ENCODE measurements at places on chromosomes 6 and 20. TPM values are rescaled to one million over a fixed set of nuclear protein-coding genes. Genes with fewer than 3 reads are reported as not detected.

- no peak for DNase-seq
Measured at GRCh38 chr20:9492067-9492466, 22.3 kb upstream of the LAMP5 start.

- no peak for DNase-seq
Measured at GRCh38 chr6:166450167-166450873, 67.6 kb upstream of the MPC1 start.

GRCh38 chr6:109261811-109262210, 120.5 kb downstream of the CD164 start:
- DNase-seq: no peak

DNA sequence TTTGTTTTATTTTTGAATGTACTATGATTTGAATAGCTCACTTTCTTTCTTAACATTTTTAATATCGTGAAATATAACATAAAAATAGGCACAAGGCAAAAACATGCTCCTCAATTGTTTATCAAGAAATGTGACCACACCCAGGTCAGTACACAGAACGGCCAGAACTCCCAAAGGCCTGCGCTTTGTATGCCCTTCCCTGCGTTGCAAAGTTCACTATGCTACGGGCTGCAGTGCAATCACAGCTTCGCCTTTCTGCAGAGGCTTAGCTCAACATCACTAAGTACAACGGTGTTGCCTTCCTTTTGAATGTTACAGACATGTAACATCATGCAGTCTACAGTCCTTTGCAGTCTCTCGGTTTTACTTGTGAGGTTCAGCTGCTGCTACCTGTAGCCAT, 333.4 kb downstream of the THBS2 start:
- no peak for DNase-seq

DNA sequence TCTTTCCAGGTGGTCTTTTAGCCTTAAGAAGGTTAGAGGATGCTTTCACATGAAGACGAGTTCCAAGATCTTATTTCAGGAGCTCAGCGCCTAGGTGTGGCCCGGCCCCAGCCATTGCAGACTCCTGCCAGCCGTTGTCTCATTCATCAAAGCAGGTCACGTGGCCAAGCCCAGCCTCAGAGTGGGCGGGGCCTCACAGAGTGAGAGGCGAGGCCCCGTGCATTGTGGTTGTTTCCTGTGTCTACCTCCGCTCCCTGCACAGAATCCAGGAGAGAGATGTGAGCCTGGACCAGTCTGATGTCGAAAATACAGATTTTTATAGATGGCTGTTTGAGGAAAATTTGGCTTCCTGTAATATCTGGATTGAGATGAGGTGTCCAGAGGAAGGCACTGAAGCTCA, 49.2 kb upstream of the CST5 start:
- no peak for DNase-seq

DNA sequence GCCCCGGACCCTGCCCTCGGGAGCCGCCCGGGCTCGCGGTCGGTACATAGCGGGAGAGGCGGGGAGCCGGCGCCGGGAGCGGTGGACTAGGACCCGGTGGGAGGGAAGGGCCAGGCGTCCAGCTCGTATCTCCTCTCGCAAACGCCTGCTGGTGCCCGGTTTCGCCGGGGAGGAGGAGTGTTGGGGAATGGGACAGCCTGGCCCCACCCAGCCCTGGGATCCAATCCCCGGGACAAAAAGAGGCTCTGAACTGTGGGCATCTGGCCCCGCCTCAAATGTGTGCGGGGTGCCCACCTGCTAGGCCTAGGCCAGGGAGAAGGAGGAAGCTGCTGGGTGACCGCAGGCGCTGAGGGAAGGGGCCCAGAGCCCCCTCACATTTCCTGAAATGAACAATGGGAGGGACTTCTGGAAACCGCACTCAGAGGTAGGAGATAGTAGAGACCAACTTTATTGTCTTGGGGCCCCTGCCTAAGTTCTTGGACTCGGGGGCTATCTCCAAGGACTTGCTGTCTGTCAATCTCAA, at the start of gene KCNK17:
Gene KCNK17, minus strand, starts transcription at position 147 of the 523 bp plus-strand sequence. Its CDS starts 99 bp downstream, at position 48.
- DNase-seq: no peak

- no peak for DNase-seq
Measured at GRCh38 chr6:22072949-22073348, 223.9 kb downstream of the PRL start.

- no peak for DNase-seq
Measured at GRCh38 chr6:22008248-22008836, 288.5 kb downstream of the PRL start.

- DNase-seq: no peak
Measured at GRCh38 chr6:15080895-15081294, 165.0 kb upstream of the JARID2 start.

GRCh38 chr6:132898376-132898775, 84.0 kb downstream of the RPS12 start:
- DNase-seq: no peak

GRCh38 chr20:33751775-33752174, 20.0 kb downstream of the ZNF341 start:
- no peak for DNase-seq

DNA sequence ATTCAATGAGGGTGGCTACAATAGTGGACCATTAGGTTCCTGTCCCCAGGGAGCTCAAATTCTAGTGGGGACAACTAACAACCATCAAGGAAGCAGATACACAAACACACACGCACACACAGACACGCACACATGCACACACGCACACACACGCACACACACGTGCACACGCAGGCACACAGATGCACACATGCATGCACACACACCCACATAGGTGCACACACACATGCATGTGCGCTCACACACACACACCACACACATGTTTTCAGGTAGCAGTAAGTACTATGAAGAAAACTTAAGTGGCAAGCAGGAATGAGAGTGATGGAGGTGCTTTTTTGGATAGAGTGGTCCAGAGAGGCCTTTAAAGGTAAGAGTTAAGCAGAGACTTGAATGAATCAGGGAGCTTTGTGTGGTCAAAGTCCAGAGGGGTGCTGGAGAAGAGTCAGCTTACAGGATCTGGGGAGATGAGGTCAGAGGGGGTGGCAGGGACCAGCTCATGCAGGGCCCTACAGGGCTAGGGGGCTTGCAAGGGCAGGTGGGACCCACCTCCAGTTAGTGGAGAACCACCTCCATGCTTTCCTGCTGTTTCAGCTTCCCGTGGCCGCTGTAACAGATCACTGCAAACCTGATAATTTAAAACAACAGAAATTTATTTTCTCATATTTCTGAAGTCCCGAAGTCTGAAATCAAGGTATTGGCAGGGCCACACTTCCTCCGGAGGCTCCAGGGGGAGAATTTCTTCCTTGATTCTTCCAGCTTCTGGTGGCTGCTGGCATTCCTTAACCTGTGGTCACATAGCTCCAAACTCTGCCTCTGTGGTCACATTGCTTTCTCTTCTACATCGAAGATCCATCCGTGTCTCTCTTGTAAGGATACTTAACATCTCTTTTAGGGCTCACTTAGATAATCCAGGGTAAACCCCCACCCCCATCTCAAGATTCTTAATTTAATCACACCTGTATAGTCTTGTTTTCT, 6.9 kb upstream of the NSFL1C start:
- no peak for DNase-seq

DNA sequence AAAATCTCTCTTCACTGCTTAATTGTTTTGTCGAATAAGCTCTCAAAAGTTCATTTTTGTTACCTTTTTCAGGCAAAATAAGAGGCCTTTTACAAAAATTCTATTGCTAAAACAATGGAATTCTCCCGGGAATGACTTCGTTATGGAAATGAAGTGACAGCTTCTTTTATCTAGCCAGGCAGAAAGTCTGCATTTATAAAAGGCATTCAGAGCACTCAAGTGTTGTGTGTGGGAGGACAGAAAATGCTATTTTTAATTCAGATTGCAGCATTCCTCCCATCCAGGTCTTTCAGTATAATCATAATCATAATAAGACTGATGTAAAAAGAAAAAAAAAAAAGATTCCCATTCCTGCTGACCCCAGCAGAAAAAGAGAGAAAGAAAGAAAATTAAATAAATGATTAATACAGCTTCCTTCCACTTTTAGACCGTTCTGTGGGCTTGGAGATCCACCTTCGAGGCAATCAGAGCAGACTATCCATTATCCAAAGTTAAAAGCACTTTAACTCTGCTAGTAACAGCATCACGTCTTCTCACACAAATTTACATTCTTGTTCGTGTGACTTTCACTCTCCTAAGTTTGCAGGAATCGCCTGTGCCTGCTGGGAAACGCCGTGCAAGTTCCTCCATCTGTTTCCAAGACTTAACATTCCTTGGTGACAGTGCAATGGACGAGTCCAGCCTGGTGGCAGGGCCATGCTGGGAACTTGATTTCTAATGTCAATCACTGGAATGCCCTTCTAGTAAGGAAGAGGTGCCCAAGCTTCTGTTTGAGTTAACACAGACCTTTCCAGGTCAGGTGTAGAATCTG, 258.8 kb downstream of the GMPR start:
- no peak for DNase-seq

- no peak for DNase-seq
Measured at GRCh38 chr20:61833807-61834610, 231.7 kb downstream of the TAF4 start.

GRCh38 chr6:151387175-151387970, 4.0 kb downstream of the ZBTB2 start:
- DNase-seq: no peak

DNA sequence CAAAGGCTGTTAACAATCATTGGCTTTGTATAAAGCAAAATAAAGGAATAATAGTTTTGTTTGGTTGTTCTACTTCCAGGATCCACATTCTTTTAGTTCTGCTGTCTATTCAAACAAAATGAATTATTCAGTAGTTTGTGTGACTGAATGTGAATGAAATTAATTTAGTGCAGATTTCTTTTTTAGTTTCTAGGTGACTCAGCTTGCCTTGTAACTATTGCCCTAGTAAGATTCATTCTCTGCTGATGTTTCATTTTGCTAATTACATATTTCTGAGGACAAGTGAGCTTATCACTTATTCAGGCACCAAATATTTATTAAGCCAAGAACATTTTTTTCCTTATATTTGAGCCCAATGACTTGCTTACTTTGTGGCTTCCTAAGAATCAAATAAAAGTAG, 46.5 kb upstream of the RIPOR2 start:
- no peak for DNase-seq

GRCh38 chr6:123733180-123733579, 70.5 kb upstream of the NKAIN2 start:
- DNase-seq: no peak

The CALHM5 gene
- 1.7 TPM for total RNA-seq

The TMEM14C gene
- total RNA-seq: 74.7 TPM

The TNFRSF6B gene
- total RNA-seq: 6.9 TPM

The EDN3 gene
- 0.97 TPM for total RNA-seq

The FOXA2 gene
- not detected for total RNA-seq

The ERVFRD-1 gene
- not detected for total RNA-seq

The GPR6 gene
- not detected for total RNA-seq

The LZTS3 gene
- 5.5 TPM for total RNA-seq

The TAAR1 gene
- not detected for total RNA-seq

The SNAP25 gene
- not detected for total RNA-seq

The C4B gene
- total RNA-seq: 1.3 TPM

All from suprapubic skin (tissue), 4 donors.